ENCODE measurements at places on chromosomes 4 and X. TPM values are rescaled to one million over a fixed set of nuclear protein-coding genes. Genes with fewer than 3 reads are reported as not detected.

DNA sequence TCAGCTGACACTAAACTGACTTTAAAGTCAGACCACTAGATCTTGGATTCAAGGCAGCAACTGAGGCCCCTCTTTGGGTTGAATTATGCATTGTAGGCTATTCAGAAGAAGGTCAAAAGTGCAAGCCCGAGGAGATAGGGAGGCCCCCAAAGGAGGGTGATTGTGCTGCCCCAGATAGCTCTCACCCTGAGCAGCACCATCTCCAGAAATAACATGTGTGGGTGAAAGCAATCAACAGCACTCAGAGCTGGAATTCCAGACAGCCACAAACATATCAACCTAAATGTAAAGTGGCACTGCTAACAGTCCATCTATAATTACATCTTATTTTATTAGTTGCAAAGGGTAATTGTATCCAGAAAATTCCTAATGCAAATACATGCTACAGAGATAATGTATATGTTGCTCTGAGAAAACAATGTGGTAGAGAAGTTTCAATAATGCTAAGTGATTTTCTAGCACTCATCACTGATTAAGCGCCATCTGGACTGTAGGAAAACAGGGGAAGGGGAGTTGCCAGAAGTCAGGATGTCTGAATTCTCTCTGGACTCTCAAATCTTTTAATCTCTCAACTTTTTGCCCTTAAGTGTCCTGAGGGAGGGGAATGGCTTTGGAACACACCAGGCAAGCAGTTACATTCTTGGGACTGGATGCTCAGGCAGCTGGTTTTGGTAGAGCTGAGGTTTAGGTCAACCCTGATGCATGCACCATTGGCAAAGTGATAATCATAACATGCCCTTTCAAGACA is 61.8 kb upstream of the SFRP2 start:
- H3K4me3 ChIP-seq = no peak overlapping the region
- H3K27ac ChIP-seq = no peak overlapping the region
- peaks cover 3% of the 10 kb centered on the region for H3K27me3 ChIP-seq
- H3K36me3 ChIP-seq = no peaks in the 10 kb centered on the region
- DNase-seq = no peak
- H3K4me1 ChIP-seq = no peaks in the 10 kb centered on the region

- peaks cover 87% of the 10 kb centered on the region for H3K4me1 ChIP-seq
- DNase-seq = no peak
- H3K4me3 ChIP-seq = peak overlapping the region; percentile 80
- H3K27ac ChIP-seq = peak overlapping the region; percentile 94
Measured at GRCh38 chr4:140096483-140096861, 57.5 kb downstream of the MAML3 start.

GRCh38 chr4:153005899-153006381 is 69.8 kb downstream of the FHDC1 start:
- H3K27ac ChIP-seq = no peak overlapping the region
- peaks cover 2% of the 10 kb centered on the region for H3K27me3 ChIP-seq
- DNase-seq = no peak
- H3K4me1 ChIP-seq = no peaks in the 10 kb centered on the region

DMP1 gene
- not detected for total RNA-seq

DNA sequence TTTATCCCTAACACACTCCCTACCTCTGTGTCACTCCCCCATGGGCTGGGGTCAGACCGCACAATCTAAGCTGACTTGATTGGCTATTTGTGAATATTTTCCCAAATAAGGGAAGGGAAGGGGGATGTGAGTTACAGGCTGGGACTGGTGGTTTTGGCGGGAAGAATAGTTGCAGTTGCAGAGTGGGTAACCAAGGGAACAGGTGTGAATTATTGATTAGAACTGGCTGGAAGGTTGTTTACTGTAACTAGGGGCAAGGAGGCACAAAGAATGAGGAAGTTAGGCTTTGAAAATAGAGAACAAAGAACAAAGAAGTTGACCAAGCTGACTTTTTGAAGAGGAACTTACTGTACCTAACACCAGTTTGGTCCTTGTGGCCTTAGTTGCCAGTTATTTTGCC is 88.0 kb upstream of the XAGE2 start:
- DNase-seq = no peak
- H3K36me3 ChIP-seq = no peaks in the 10 kb centered on the region
- no peak overlapping the region for H3K4me3 ChIP-seq

GABRE gene
- not detected for total RNA-seq

- H3K4me3 ChIP-seq = no peak overlapping the region
- H3K27ac ChIP-seq = no peak overlapping the region
- DNase-seq = no peak
- H3K27me3 ChIP-seq = peaks cover 64% of the 10 kb centered on the region
- H3K4me1 ChIP-seq = no peaks in the 10 kb centered on the region
Measured at GRCh38 chr4:183906739-183907651, 1.9 kb downstream of the STOX2 start.

DNA sequence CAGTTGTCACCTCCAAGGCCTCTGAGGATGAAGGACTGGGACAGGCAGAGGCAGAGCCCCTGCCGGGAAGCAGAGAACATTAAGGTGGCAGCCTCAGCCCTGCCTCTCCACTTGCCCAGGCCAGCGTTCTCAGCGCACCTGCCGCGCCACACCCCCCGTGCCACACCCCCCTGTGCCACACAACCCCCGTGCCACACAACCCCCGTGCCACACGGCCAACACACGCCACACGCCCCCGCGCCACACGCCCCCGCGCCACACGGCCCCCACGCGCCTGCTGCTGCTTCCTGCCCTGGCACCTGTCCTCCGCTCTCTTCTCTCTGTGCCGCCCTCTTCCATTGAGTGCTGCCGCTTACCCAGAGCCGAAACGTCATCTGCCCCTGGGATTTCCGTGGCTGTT is 58.0 kb upstream of the ZFP42 start:
- no peaks in the 10 kb centered on the region for H3K27me3 ChIP-seq
- H3K27ac ChIP-seq = no peak overlapping the region
- no peaks in the 10 kb centered on the region for H3K4me1 ChIP-seq

All from activated T-helper 1 cell treated with anti-CD3 and anti-CD28 coated beads, Interleukin-12 subunit alpha, Interleukin-12 subunit beta, Interleukin-2, Interleukin-4 antibody, amounts not matched to agents 30 ng/mL and 10 ng/mL and 1 ng/mL, durations not matched to agents 14 hours and 24 hours and 36 hours (primary cell).